ENCODE measurements at places on chromosomes 4 and X. TPM values are rescaled to one million over a fixed set of nuclear protein-coding genes. Genes with fewer than 3 reads are reported as not detected.

Gene SYNPO2
- 0.93 TPM for total RNA-seq

Gene CDX4
- total RNA-seq: not detected

Gene EFHC2
- total RNA-seq: not detected

Gene MAGEA2B
- 21.8 TPM for total RNA-seq

Gene CYBB
- 0.59 TPM for total RNA-seq

Gene FGF13
- 0.02 TPM for total RNA-seq

Gene SUPT20HL1
- not detected for total RNA-seq
